Adrenal gland (tissue), 19 donors: ENCODE measurements at places on chromosomes 5 and 9.

GRCh38 chr9:131620764-131621520 lies 75.6 kb downstream of the PRRT1B start:
- no peak for DNase-seq

DNA sequence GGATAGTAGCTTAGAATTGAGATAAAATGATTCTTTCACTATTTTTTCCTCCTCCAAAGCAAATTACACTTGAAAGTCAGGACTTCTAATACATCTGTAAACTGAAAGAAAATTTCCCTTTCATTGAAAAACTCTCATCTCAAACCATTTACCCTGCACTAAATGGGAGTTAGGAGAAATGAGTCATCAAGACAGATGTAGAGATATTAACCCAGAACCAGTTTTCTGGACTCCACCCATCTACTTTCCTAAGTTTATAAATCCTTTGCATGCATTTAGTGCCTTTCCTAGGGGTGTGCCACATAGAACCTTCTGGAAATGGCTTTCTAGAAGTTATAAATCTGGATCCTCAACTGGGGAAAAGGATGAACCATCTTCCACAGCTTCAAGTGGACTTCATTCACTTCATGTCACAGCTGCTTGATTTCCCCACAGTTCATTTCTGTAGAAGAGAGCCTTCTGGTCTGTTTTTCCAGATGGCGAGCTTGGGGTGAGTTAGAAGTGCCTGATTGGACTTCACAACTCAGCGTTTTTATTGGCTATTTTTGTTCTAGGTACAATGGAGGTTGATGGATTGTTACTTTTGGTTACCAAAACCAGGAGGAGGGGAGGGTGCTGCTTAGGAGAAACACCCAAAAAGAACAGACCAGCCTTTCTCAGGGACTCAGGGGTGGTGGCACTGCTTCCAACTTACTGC lies 72.5 kb upstream of the GPR151 start:
- no peak for DNase-seq

DNA sequence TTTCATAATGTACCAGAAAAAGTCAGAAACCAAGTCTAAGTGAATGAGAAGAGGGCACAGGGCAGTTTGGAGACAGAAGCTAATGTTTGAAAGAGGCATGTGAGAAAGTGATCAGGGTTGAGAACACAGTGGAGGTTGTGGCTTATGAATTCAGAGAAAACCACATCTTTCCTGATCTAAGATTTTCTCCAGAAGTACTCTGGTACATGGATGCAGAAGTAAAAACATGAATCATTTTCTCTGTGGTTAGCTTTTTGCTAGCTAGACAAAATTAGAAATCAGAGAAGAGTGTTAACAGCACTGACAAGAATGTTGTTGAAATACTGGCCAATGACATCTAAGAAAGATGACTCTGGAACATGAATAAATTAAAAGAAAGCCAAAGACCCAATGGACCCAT lies 541.1 kb downstream of the DNAH5 start:
- DNase-seq: no peak

- DNase-seq: no peak
Measured at GRCh38 chr5:171739271-171739670, 46.3 kb upstream of the SMIM23 start.

DNA sequence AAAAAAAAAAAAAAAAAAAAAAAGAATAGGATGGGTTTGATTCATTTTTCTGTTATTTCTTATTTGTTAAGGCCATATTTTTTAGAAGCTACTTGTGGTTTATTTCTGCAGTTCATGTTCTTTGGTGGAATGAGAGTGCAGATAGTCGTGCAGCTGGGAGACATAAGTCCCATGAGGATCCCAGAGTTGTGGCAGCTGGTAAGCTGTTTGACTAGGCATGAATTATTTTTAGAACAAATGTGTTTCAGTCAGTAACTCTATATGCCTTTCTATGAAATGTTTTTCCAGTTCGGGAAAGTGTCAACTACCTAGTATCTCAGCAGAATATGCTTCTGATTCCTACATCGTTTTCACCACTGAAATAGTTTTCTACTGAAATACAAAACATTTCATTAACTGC lies 5.0 kb upstream of the NIPSNAP3B start:
- no peak for DNase-seq

- DNase-seq: no peak
Measured at GRCh38 chr5:124302533-124302932, 443.9 kb downstream of the ZNF608 start.

GRCh38 chr5:150492621-150493020 lies 15.3 kb upstream of the NDST1 start:
- DNase-seq: peak; percentile 65
